ENCODE measurements at places on chromosomes 5 and 9.

DNA sequence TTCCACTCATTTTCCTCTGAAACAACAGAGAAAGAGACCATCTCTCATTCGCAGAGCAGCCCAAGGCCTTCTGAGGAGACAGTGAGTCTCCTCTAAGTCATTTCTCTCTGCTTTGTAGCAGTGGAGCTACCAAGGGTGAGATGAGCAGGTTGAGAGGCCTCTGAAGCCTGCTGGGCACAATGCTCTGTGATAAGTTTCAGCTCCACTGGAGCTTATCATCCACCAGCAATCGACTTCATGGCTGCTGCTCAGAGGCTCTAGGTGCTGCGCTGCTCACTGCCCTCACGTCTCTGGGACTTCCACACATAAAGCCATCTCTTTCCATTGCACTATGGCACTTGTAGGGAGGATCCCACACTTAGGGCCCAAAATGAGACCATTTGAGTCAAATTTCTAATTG, 96.3 kb downstream of the CMYA5 start:
- no peak for DNase-seq

DNA sequence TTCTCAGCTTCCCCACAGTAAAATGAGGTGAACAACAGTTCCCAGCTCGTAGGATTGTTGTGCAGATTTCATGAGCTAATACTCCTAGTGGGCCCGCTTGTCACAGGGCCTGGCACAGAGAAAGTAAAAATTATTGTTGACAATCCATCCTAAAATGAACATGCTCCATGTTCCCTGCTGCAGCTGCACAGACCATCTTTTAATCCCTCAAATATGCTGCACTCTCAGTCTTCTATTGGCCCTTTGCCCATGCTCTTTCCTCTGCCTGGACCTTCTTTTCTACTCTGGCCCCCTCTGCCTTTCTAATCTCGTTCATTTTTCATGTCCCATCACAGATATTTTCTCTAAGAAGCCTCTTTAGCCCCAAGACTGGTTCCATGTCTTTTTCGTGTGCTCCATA, 117.7 kb upstream of the NR3C1 start:
- no peak for DNase-seq

DNA sequence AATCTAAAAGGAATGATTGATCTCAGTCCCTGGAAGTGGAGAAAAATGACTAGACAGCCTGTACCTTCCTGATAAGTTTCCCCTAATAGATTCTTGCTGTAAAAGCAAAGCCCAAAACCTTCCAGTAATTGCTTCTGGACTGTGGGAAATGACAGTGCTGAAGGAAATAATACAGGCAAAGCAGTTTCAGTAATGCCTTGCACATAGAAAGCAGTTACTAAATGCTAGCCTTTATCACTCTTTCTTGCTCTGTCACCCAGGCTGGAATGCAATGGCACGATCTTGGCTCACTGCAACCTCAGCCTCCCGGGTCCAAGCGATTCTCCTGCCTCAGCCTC, 50.3 kb downstream of the MAP1B start:
- no peak for DNase-seq

DNA sequence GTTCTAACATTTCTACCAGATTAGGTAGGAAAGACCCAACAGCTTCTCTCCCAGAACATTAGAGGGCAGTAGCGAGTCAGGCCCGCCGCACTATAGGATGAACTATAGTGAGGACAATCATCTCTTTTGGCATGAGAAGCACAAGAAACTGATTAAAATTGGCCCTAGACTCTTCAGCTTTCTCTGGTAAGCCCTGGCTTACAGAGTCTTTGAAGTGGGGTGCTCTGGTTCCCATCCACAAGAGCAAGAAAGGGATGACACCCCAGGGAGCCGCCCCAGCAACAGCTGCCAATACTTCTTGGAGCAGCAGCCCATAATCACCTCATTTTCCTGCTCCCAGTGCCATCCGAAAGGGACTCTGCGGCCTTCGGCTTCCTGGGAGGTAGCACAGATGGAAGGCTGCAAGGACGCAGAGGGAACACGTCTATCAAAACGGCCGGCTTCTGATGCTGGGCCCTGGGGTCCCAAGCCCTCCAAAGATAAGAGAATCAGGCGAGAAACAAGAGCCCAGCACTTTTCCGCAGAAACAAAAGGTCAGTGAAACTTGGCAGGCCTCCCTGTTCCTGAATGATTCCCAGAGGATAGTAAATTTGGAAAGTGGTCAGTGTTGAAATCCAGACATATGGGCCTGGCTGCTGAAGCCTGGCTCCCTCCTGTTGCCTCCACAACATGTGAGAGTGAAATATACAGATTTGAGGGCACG, 69.3 kb downstream of the HSD17B3 start:
- no peak for DNase-seq

- no peak for DNase-seq
Measured at GRCh38 chr9:137250329-137251193, 525 bp upstream of the STPG3 start.

DNA sequence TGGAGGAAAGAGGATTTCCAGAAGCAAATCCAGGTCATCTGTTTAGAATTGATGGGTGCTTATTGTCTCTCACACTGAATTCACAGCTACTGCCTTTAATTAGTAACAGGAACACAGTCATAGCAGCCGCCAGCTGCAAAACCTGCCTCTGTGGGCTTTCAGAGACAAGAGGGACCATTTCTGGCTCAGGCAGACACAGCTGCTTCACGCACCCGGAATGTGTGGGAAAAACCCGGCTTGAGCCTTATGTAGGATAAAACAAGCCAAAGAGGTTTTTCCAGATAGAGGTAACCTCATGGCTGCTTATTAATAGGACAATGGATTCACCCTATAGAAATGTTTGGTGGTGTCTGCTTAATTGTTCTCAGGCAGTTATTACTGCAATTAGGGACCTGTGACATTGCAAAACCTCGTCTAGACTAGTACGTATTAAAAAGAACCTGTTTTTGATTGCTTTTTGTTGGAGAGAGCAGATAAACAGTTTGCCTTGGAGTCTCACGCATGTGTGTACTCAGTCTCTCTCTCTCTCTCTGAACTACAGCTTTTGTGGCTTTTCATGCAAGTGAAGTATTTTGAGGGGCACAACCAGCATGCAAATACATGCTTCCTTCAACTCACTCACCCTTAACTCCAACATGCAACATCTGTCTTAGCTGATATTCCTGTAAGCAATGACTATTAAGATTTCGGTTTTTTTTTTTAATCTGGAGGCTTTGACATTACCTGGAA, 302.7 kb downstream of the PLK2 start:
- DNase-seq = no peak

DNA sequence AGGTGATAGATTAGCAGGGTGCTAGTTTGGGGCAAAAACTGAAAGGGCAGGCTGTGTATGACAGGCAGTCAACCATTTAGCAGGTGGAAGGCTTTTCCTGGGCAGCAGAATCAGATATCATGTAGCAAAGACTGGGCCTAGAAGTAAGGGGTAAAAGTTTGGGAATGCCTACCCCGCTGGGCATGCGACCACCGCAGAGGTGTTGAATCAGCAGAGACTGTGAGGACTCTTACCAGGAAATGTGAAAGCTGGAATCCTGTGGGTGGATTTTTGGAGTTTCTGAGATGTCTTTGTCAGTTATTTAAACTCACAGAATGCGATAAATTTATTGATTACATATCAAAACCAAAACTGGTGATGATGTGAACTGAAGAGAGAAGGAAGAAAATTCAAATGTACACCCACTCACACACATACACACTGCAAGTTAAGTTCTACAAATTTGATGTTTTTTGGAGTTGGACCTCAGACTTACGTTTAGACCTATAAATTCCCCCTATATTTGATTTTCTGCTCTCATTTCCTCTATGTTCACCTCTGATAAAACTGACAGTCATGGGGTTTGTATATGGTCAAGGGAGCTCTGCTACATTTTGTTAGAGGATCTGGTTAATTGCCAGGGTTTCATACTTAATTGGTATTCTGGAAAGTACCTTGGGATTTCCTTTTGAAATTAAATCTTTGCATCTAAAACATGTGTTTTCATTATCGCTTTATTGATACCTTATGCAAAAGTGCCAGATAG, 333.6 kb downstream of the CSNK1G3 start:
- DNase-seq = no peak

GRCh38 chr9:115373000-115373709, 255.2 kb upstream of the TNC start:
- DNase-seq = no peak

DNA sequence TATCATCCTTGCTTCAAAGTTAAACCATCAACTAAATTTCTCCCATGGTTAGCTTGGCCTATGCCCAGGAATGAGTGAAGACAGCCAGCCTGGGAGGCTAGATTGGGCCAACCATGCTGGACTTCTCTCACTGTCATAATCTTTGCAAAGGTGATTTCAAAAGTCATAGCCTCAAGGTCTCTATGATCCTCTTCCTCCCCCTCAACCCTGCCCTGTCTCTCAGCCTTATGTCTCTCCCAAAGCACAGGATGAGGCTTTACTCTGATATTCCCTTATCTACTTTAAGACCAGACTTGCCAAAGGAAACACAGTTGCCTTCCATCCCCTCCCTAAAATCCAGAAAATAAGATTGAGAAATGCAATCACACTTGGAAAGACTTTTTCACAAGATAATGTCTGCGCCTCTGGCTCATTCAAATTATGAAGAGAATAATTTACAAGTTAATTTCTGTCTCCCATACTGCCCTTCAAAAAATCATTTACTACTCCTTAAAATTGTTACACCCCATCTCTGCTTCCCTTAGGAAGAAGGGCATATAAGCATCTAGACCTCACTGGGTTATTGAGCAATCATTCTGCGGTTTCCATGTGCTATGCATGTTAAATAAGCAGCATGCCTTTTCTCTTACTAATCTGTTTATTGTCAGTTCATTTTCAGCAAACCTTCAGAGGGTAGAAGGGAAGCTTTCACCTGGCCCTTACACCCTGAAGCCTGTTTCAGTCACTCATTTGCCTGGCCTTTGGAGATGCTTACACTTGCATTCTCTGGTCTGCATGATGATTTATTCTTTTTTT, 113.8 kb upstream of the ANKRD55 start:
- DNase-seq = peak; percentile 19

DNA sequence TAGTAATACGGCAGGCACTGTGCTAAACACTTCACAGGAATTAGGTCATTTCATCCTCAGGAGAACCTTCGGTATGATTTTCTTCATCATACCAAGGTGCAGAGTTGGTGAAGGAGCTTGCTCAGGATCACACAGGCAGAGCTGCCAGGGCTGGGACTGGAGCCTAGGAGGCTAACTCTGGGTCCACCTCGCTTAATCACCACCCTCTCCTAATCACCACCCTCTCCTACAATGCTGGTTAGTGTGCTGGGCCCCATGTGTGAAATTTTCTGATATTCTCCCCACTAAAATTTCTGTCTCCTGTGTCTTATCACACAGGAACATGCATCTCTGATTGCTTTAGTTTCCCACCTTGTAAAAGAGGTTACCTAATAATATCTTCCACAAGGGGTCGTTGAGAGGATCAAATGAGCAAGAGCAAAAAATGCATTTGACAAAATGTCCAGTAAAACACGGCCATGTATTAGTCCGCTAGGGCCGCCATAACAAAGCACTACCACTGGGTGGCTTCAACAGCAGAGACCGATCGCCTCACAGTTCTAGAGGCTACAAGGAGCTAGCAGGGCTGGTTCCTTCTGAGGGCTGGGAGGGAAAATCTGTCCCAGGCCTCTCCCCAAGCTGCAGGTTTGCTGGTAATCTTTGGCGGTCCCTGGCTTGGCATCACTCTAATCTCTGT, 128.2 kb upstream of the NFIB start:
- no peak for DNase-seq
